ENCODE measurements at places on chromosomes 7 and 10.

DNA sequence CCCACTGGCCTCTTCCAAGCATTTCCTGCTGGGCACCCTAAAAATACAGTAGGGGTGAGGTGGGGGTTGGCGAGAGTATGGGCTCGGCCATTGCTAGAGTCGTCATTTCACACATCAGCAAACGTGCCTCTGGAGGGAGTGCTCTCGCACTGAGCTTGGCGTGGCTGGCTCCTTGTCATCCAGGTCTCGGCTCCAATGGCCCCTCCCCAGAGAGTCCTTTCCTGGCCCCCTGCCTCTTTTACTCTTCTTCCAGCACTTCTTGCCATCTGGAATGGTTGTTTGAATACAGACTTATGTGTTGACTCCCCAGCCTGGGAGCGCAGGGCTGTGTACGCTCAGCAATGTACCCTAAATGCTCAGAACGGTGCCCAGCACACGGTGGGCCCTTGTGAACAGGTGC lies 18.8 kb downstream of the UNC5B start:
- no peak for DNase-seq

DNA sequence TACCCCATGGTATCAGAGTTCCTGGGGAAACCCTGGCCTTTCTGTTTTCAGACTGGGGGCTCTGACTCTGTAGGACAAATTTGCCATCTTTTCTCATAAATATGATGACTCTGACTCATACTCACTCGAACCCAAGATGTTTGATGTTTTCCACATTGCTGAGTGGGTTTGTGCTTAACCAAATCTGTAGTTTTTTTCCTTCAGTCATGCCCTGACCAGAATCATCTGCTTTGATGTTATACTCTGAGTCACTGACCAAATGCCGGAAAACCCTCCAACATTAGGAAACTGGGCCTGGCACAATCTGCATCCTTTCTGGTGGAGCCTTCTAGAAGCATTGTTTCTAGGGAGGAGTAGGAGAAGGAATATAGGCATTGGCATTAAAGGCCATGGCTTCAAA lies 118.7 kb downstream of the C10orf105 start:
- peak; percentile 13 for DNase-seq

DNA sequence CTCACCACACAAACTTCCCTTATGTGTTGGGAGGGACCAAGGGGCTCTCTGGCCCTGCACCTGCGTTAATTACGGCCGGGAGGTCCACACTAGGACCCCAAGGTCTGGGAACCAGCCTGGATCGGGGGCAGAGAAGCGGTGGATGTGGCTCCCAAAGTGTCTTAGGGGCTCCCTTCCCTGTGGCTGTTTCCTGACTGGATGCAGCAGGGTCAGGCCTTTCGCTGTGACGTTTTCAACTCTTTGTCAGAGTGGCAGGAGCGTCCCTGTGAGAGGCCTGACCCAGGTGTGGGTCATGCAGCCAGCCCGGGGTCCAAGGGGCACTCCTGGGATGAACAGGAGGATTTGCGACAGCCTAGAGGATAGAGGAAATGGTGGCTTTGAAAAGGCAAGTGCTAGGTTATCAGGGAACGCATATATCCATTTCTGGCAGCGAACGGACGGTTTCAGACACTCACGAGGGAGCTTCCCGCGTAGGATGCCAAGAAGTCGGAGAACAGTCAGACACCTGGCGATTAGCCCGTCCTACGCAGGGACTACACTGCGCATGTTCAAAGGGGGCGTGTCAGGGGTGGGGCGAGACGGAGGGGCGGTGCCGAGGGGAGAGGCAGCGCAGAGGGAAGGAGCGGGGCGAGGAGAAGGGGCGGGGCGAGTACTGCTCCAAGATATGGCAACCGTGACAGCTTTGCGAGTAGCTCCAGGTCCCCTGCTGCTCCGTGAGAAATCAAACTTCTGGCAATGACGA lies 46.2 kb upstream of the ZNF716 start:
- DNase-seq: no peak

DNA sequence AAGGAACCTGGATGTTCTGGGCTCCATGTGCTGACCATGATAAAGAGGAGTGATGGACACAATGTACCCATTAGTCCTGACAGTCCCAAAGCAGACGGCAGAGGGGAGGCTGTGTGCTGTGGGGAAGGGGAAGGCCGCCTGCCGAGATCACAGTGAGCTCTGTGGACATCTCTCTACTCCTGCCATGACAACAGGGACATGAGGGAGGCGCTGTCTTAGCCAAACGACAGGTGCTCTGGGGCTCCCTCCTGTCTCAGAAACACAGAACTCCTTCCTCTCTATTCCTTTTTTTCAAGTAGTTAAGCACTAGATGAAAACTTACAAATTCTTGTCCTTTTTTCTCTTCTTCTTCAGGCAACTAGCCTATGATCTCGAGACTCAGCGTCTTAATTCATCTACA lies 113.1 kb downstream of the RNF32 start:
- no peak for DNase-seq

DNA sequence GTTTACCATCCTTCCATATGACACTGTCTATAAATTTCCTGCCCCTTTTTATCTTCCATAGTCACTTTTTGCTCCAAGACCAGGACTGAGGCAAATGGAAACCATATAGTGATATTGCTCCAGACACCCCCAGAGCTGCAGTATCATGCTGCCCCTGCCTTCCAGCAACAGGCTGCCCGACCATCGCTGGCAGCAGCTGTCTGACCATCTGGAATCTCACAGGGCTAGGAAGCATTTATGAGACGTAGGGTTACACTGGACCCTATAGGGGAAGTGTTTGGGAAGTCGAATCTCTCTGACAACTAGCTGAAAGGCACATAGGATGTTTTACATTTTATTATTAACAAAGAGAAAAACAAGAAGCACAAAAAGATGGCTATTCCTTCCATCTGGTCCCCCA lies 19.4 kb downstream of the ENO4 start:
- DNase-seq: no peak

DNA sequence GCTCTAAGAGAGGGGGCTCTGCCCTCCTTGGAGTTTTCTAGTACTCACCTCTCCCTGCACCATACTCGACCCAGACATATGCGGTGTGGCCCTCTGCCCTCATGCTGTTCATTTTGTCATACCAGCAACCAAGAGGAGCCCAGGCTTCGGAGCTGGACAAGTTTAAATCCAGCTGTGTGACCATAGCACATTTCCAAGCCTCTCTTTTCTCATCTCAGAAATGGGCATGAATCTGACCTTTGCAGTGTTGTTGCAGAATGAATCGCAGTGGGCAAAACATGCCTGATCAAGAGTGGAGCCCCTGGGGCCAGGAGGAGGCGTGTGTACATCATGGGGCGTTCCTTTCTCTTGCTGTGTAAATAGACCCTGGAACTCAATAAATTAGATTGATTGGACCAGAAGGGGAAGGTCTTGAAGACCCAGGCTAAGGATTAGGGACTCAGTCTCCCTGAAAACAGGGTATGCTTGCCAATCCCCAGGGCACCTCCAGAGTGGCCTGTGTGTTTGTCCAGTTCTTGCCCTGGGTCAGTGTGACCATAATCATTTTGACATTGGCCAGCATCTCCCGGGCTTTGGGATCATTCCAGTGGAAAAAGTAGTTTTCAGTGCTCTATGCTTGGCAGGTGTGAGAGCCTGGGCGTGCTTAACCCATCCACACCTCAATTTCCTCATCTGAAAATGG lies 59.6 kb downstream of the ZMIZ1 start:
- DNase-seq: no peak

DNA sequence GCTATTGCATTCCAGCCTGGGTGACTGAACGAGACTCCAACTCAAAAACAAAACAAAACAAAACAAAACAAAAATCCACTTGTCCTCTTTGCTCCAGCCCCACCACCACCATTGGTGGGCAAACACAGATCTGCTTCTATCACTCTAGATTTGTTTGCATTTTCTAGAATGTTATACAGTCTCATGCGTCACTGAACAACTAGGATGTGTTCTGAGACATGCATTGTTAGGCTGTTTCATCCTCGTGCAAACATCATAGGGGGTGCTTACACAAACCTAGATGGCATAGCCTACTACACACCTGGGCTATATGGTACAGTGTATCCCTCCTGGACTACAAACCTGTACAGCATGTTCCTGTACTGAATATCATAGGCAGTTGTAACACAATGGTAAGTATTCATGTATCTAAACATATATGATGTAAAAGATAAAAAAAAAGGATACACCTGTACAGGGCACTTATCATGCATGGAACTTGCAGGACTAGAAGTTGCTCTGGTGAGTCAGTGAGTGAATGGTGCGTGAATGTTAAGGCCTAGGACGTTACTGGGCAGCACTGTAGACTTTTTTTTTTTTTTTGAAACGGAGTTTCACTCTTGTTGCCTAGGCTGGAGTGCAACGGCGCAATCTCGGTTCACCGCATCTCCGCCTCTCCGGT lies 45.3 kb downstream of the BTBD16 start:
- DNase-seq: no peak

- DNase-seq: no peak
Observed at GRCh38 chr7:54349229-54349628, 192.9 kb upstream of the VSTM2A start.

DNA sequence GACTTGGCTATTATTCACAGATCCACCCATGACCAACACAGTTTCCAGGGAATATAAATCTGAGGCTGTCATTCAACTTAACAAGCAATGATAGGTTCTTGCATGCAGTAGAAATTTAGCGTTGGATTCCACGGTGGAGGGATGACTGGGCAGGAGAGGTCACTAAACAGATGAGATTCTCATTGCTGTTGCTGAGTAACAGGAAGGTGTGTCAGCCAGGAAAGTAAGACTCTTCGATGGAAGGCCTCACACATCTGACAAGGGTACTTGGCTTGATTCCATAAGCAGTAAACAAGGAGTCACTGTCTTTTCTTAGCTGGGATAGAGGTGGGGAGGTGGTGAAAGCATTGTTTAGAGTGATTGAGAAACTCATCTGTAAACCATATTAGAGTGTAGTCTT lies 1152.0 kb downstream of the SORCS3 start:
- no peak for DNase-seq

- DNase-seq: no peak
Observed at GRCh38 chr7:86785641-86786040, 141.9 kb downstream of the GRM3 start.

- DNase-seq: no peak
Observed at GRCh38 chr7:1404898-1405548, 54.2 kb downstream of the MICALL2 start.

- DNase-seq: no peak
Observed at GRCh38 chr7:41731493-41732435, 28.9 kb upstream of the INHBA start.

- no peak for DNase-seq
Observed at GRCh38 chr10:125097409-125098070, 62.8 kb downstream of the CTBP2 start.

DNA sequence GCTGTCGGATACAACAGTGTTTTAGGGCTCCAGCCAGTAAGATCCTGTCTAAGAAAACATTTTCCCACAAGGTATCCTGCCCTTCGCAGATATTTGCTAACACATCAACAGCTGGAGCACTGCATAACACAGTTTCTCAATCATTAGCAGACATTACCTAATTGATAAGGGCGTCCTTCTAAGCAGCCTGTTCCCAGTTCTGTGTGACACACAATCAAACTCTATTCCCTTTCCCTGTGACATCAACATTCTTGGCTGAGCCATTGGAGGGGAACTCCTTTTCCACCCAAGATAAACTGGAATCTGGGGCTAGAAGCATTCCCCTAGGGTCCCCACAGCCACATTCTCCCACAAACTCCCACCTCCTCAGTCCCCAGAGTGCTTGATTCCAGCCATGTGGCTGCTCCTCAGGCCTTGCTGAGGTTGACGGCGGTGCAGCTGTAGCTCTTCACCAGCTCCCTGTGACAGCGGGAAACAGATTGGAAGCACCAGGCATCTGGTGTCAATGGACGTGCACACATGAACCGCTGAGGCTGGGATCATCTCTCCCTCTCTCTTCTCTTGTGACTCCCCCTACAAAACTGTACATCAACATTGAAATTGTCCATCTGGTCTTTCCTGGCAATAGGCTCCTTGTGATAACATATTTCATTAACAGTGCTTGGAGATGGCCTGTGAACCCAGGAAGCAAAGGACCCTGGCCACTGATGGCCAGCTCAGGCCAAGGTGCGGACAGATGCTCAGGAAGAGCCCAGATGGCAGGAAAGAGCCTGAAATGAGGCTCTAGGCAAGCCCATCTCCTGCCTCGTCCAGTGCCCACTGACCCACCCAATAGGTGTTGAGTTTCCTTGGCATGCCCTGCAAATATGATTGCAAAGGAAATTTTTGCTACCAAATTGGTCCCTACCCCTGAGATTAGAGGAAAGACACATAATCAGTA lies 131.1 kb upstream of the TBX20 start:
- DNase-seq: no peak

DNA sequence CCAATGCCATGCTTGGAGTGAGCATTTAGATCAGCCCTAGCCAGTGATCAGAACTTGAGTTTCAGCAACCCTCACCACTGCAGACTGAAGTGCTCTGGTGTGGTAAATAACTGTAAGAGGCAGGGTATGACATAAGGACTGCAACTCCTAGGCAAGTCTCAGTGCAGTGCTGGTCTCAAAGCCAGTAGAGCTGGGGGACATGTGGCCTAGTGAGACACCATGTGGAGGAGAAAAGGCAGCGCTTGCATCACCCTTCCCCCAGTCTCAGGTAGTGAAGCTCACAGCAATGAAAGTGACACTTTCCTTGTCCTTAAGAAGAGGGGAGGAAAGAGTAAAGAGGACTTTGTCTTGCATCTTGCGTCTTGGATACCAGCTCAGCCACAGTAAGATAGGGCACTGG lies 386.8 kb upstream of the POT1 start:
- no peak for DNase-seq

GRCh38 chr7:96408881-96409280 lies 87.0 kb upstream of the SLC25A13 start:
- no peak for DNase-seq

GRCh38 chr7:143938379-143939243 lies 3.6 kb downstream of the OR2F2 start:
- no peak for DNase-seq

DNA sequence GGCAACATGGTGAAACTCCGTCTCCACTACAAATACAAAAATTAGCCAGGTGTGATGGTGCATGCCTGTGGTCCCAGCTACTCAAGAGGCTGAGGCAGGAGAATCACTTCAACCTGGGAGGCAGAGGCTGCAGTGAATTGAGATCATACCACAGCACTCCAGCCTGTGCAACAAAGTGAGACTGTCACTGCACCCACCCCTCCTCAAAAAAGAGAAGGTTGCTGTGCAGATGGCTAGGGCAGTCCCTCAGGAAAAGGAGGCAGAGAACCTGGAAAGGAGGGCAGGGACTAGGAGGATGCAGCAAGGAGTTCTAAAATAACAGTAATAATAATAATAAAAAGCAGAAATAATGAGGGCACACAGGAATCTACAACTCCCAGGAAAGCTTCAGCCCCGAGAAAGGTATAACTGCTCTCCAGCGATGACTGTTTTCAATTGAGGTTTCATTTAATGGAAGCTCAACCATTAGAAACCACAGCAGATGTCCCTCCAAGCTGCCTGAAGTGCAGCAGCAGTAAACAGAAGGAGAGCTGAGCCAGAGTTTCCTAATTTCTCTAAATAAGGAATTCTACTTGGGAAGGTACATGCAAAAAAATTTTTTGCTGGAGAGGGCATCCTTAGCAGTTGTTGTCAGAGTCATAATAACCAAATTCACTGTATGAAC lies 326.5 kb downstream of the GATA3 start:
- DNase-seq: no peak
